Liver (tissue), 10 donors: ENCODE measurements at places on chromosomes 3 and 15.
A peak's percentile ranks its signal among the peaks of the same experiment; 100 is the strongest.

- DNase-seq: no peak
Measured at GRCh38 chr3:193378706-193379105, at the start of gene ATP13A5. ATP13A5 (minus strand) TSS chr3:193378753; CDS start chr3:193378725, 28 bp downstream.

DNA sequence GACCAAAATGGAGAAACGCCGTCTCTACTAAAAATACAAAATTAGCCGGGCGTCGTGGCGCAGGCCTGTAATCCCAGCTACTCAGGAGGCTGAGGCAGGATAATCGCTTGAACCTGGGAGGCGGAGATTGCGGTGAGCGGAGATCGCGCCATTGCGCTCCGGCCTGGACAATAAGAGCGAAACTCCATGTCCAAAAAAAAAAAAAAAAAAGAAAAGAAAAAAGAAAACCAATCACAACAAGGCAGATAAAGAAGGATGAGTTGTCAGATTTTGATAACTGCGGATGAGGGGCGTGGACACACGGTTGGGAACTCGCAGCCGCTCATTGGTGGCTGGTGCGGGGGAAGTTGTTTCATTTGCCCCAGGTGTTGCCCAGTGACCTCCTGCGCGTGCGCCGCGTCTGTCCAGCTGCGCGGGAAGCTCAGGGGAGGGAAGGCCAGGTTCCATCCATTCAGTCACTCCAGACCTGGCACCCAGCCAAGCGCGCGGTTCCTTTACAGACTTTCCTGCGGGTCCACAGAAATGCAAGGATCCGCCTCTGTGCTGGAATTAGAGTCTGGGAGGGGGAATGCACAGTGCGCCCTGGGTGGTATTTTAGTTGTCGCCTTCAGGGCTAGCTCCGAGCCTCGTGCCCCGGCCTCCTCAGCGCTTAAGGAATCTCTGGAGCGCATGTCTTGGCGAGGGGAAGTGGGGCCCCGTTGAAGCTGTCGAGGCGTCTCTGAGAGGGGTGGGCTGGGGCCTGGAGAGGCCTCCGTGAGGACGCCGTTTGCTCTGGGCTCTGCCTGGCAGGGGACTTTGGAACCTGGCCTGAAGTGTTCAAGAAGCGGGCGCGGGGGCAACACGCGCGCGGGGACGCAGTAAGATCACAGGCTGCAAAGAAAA lies 708 bp upstream of the GCHFR start:
- DNase-seq: peak; percentile 79

GRCh38 chr3:193637831-193638230 lies 44.8 kb downstream of the OPA1 start:
- no peak for DNase-seq

DNA sequence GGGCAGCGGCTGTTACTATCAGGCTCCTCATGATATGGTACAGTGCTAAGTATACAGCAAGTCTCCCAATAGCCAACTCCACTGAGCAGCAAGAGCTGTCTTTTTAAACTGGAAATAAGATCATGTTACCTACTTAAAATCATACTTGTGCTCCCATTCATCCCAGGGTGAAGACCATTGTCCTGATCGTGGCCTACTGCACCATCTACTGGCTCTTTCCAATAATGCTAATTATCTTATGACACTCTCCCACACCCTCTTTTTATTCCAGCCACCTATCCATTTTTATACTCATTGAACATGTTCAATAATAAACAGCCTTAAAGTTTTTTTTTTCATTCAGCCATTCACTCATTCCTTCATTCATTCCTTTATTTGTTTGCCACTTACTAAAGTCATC lies 117.7 kb downstream of the GBE1 start:
- no peak for DNase-seq

GRCh38 chr3:126516936-126517290 lies 660 bp downstream of the UROC1 start:
- DNase-seq: no peak

DNA sequence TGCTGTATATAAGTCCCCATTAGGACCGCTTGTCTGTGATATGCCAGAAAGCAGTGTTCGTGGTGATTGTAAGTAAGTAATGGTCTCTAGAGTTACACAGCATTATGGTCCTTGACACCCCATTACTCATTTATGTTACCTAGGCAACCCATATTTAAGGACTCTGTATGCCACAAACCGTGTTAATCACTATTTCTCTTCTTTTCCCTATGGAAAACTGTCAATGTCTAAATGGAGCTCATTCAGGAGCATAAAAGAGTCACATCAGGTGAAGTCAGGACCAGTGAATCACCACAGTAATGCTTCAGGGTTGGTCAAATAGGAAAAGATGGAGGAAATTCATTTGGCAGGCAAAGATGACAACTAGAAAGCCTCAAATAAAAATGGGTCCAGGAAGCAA lies 146.6 kb upstream of the PEX5L start:
- DNase-seq: no peak

- no peak for DNase-seq
Measured at GRCh38 chr3:155070316-155070715, 9.8 kb upstream of the MME start.

DNA sequence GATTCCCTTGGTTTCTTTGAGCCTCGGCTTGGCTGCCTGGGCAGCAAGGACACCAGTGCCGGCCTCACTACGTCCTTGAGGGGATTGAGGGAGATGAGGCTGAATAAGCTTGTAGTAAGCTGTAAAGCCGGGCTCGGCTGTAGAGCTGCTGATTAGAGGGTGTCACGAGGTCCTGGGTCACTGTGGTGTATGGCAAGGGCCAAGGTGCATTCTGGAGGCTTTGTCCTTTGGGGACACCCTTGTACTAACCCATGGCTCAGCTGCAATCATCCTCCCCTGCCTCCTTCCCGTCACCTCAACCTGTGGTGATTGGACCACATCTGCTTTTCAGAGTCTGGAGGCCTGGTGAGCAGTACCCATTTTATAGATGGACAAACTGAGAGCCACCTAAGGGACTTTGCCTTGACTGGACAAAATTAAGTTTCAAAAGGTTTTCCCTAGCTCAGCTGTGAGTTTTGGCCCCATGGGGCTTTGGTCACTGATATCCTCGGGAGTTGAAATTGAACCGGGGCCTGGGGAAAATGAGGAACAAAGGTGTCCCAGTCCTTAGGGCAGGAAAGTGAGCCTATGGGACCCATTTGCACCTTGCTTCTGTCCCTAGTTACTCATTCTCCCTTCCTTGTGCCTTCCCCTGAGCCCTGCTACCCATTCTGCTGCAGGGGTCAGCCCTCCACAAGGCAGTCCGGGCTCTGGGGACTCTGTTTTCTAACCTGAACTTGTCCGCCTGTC lies 2.4 kb downstream of the SLC6A6 start:
- DNase-seq: no peak

DNA sequence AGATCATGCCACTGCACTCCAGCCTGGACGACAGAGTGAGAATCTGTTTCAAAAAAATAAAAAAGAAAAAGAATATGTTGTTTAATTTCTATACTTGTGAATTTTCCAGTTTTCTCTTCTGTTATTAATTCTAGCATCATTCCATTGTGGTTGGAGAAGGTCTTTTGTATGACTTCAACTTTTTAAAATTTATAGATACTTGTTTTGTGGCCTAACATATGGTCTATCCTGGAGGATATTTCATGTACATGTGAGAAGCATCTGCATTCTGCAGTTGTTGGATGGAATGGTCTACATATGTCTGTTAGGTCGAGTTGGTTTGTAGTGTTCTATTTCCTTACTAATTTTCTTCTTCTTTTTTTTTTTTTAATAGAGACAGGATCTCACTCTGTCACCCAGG lies 35.6 kb downstream of the MAP1A start:
- DNase-seq: no peak

DNA sequence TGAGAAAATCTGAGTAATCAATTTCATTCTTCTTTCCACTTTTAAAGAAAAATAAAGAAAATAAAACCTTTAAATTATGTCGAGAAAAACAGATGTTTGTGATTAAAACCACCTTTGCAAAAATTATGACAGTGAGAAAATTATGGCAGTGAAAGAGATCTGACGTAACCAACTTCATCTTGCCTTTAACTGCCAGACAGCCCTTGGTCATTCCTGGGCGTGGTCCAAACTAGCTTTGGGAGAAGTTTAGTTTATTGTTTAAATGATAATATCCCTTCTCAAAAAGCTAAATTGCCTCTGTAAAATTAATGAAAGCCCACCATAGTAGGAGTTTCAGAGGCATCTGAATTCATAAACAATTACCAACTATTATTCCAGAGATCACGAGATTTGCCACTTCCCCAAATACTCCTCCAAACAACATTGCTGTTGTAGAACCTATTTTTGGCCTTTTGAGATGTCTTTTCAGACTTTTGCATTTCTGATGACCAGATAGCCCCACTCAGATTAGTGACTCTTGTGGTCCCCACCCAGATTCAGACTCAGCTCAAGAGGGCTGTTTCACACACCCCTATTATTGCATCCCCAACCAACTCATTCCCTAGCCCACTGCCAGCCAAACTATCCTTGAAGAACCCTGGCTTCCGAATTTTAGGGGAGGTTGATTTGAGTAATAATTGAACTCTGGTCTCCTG lies 664.4 kb upstream of the CBLB start:
- DNase-seq: no peak

DNA sequence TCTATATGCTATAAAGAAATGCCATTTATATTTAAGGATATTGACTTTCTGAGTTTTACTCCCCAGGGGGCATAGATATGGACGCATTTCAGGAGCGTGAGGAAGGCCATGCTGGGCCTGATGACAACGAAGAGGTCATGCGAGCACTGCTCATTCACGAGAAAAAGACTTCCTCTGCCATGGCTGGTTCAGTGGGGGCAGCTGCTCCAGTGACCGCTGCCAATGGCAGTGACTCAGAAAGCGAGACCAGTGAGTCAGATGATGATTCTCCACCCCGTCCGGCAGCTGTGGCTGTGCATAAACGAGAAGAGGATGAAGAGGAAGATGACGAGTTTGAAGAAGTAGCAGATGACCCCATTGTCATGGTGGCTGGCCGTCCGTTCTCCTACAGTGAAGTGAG lies 38.4 kb downstream of the GTF2E1 start:
- no peak for DNase-seq

GRCh38 chr3:156548902-156549301 lies 6.0 kb downstream of the SSR3 start:
- DNase-seq: no peak

GRCh38 chr3:125006291-125006731 lies 49.5 kb downstream of the HEG1 start:
- no peak for DNase-seq

- no peak for DNase-seq
Measured at GRCh38 chr3:72154391-72155335, 369.7 kb upstream of the PROK2 start.

DNA sequence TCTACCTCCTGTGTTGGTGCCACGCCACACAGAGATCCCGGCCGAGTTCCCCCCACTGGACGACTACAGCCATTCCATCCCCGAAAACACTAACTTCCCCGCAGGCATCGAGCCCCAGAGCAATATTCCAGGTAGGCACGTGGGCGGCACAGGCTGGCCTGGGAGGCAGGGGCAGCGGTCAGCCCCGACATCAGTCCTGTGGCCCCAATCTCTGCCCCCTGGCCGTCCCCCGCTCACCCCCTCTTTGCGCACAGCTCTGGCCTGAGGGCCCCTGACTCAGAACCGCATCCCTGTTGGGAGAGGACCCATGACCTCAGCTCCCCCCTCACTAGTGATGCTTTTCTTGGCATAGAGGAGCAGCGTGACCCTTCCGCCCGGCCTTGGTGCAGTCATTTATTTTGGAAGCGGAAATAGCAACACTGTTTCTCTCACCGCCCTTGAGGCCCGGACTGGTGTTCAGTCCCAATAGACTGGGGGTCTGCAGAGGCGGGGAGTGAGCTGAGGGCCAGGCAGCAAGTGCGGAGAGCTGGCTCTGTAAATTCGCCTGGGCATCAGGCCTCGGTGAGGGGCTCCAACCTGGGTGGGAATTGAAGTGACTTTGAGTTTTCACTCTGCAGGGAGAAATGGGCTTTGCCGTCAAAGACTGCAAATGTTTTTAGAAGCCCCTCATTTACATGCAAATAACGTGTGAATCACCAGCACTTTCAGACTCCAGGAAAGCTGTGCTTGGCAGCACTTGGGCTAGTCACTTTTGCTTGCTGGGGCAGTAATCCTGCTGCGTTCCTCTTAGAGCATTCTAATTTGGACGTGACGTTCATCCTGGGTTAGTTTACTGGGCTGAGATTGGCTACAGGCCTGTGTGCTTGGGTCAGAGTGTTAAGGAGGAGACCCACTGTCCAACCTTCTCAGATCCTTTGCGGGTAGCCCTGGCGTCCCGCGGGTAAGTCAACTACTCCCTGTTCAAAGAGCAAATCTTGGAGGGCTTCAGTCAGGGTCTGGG lies 88.9 kb downstream of the AAGAB start:
- DNase-seq: no peak

GRCh38 chr3:13192471-13193213 lies 119.4 kb upstream of the IQSEC1 start:
- no peak for DNase-seq

DNA sequence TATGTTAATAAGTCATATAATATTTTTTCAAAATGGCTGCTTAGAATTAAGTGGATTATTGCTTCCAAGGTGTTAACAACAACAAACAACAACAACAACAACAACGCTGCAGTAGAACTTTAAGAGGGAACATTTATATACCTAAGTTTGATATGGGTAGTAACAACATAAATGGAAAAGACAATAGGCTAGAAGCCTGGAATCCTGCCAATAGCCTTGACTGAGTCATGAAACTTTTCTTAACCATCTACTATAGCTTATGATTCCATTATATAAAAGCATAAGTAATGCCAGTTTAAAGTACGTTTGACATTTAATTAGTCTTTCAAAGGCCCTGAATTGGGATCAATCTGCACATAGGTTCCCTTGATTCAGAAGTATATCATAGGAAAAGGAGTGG lies 31.2 kb downstream of the SATB1 start:
- no peak for DNase-seq

- DNase-seq: peak; percentile 57
Measured at GRCh38 chr3:129398803-129399144, 29.7 kb downstream of the EFCAB12 start.

DNA sequence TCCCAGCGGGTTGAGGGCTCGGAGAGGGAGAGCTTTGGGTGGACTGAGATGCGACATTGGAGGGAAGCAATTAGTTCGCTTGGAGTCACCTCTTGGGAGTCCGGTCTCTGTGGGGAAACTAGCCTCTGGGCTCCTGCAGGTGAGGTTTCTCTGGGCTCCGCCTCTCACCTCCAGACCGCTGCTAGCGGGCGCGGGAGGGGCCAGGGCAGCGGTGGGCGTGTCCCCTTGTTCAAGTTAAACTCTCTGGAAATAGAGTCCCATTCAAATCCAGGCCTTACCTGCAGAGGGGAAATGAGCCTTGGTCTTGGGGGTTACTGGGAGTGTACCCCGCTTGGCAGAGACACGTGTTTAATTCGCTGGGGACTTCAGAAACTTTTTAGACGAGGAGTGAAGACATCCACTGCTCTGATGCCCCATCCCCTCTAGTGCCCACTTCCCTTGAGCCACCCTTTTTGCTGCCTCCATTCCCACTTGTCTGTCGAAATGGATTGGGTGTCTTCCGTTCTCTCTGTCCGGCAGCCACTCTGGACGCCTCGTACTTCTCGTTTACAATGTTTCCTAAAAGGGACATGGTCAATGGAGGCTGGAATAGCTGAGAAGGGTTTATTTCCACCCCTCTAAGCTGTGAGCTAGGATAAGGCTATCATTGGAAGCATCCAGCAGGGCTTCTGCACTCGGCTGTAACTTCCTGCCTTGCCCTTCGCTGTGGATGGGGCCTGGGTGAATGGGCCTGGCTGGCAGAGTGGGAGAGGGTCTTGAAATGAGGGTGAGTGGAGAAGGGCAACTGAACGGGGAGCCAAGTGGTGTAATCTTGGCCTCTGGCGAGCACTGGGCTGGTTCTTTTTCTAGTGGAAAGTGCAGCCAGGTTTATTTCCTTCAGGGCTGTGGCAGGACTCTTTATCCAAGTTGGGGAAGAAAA lies 1.1 kb downstream of the MITF start:
- DNase-seq: peak; percentile 64
